Foreskin keratinocyte (primary cell): ENCODE measurements at places on chromosomes 16 and 17. TPM values are rescaled to one million over a fixed set of nuclear protein-coding genes. Genes with fewer than 3 reads are reported as not detected.

DNA sequence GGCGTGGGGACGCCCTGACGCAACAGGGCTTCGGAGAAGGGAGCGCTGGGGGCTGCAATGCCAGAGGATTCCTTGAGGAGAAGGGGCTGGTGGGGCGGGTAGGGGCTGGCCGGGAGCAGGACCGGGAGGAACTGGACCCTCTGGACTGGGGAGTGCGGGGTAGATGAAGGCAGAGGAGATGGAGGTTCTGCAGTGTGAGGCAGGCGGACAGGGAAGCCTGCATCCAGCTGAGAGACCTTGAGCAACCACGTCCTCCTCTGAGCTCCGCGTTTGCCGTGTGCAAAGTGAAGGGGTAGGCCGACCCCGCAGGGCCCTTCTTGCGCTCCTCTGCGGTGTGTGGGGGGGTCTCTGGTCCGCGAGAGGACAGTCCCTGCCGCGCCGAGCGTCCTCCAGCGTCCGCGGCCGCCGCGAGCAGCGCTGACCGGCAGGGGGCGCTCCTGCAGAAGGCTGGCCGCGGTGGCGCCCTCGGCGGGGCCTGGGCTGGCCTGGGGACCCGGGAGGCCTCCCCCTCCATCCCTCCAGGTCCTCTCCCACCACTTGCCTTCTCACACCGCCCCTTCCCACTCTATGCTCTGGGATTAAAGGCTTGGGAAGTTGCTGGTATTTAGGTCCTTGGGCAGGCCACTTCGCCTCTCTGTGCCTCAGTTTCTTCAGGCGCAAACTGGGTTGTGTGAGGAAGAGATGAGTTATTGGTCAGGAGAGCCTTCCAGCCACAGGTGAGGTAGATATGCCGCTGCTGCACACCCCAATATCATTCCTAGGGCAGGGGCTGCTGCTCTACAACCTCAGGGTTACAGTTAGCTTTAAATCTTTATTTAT is 9.6 kb upstream of the WNT9B start:
- DNase-seq, result no peak

GRCh38 chr16:4640572-4641305 is 16.1 kb downstream of the MGRN1 start:
- no peak for DNase-seq

- DNase-seq, result no peak
Observed at GRCh38 chr17:17507465-17508011, 11.3 kb upstream of the RASD1 start.

DNA sequence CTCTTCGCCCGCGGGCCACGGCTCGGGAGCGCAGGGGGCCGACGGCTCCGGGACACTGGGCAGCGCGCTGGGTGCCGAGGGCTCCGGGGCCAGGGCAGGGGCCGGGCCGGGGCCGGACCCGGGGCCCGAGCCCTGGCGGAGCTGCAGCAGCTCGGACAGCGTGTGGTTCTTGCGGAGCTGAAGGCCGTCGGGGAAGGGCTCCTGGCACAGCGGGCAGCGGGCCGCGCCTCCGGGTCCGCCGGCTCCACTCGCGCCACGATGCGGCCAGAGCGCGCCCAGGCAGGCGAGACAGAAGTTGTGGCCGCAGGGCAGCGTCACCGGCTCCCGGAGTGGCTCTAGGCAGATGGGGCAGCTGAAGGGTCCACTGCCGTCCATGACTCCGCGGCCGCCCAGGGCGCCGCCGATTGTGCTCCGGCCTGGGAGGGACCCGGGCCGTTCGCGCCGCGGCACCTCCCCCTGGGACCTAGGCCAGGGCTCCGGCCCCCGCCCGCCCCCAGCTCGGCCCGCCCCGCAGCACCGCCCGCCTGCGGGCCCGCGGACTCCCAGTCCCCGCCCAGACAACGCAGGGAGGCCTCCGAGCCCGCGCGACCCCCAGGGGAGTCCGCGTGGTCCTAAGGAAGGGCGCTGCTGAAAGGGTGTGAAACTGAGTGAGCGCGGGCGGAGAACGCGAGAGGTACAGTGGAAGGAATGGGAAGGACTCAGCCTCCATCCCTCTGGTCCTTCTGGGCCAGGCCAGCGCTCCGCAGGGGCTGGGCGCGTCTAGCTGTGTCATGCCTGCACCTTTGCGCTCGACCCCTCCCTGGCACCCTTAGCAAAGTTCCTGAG is at the start of gene TRIM47:
Gene TRIM47, minus strand, starts transcription at position 408 of the 825 bp plus-strand sequence. Its CDS starts 33 bp downstream, at position 375.
- no peak for DNase-seq

The MYH2 gene
- 0.03 TPM in 1 of 2 replicates, not detected in the other for total RNA-seq

DNA sequence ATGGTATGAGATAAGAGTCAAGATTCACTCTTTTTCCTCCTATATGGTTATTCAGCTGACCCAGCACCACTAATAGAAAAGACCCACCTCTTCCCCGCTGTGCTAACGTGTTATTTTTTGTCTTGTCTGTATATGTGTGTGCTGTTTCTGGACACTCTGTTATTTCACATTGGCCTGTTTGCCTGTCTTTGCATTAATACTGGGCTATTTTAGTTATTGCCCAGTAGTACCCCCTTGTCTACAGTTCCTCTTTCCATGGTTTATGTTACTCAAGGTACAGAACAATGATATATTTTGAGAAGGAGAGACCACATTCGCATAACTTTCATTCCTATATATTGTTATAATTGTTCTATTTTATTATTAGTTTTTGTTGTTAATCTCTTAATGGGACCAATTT is 74.0 kb upstream of the SIAH1 start:
- DNase-seq, result no peak

The HIGD1B gene
- not detected in 2 replicates for total RNA-seq

The XPO6 gene
- total RNA-seq, result 113 and 118 TPM in 2 replicates

- DNase-seq, result peak; percentile 89
Observed at GRCh38 chr17:33234930-33235685, 58.0 kb downstream of the ASIC2 start.

DNA sequence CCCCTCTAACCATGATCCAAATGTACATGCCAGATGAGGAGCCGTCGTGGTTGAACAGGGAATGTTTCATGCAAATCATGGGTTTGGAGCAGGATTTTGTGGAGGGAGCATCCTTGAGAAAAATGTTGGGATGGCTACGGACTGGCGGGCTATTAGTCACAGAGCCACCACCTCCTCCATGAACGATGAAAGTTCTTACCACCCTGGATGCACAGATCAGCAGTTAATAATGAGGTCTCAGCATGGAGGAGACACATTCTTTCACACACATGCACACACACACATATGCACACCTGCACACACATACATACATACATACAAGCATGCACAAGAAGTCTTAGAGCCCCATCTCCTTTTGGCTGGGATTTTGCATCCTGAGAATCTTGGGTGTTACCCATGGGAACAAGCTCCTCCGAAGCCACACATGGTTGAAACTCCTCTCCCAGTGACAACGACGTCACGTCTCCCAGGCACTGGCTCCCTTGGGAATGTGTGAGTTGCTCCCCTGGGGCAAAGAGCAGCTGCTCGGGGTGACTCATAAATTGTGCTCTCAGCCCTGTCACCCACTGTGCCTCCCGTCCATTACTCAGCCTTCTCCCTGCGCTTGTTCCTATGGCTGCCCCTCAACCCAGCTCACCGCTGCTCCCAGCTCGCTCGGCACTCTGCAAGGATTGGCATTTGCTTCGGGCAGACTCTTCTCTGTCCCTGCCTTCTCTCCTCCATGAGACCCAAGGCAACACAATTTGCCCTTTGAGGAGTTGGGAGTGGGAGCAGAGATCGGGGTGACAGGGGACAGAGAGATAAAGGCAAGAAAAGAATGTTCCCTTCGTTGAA is 344.6 kb downstream of the SOX9 start:
- peak; percentile 96 for DNase-seq

The SCNN1B gene
- 0.07 TPM in 1 of 2 replicates, not detected in the other for total RNA-seq

GRCh38 chr17:3738562-3739295 is 15.0 kb downstream of the HASPIN start:
- peak; percentile 73 for DNase-seq

- DNase-seq, result no peak
Observed at GRCh38 chr16:3919413-3919812, 38.9 kb upstream of the CREBBP start.

GRCh38 chr17:7873051-7873450 is 15.2 kb downstream of the CYB5D1 start:
- DNase-seq, result no peak

DNA sequence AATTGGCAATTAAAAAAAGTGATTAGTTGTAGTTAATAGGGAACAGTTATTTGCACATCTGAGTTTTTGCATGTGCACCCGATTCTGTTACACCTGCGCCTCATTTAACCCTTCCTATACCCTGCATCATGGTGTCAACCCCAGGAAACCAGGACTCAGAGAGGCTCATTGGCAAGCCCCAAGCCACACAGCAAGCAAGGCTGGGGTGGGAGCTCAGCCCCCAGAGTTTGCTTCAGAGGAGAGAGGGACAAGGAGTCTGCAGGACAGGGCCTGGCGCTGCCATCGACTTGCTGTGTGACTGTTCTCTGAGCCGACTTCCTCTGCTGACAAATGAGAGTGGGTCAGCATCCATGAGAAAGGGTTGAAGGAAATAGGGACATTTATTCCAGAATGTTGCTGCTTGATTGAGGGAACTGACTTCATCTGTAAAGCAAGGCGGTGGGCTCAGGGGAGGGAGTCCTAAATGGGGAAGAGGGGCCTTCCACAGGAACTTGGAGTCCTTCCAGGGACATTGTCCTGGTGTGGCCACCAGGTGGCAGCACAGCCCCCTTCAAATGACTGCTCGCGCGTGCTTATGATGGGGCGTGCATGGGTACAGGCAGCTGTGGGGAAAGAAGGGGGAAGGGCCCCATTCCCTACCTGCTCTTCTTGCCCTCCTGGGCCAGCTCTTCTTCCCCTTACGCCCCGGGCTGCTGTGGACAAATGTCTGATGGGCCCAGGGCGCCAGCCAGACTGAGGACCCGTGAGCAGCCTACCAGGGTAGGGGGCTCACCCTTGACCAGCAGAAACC is 51.6 kb downstream of the NT5M start:
- no peak for DNase-seq

The ASGR1 gene
- 0.14 and 0.21 TPM in 2 replicates for total RNA-seq

The ZFP3 gene
- 1.4 and 1.8 TPM in 2 replicates for total RNA-seq

The OR3A3 gene
- total RNA-seq, result not detected in 2 replicates

The HSPB9 gene
- not detected in 2 replicates for total RNA-seq

- no peak for DNase-seq
Observed at GRCh38 chr17:79224903-79225302, 150.3 kb downstream of the ENGASE start.

- peak; percentile 56 for DNase-seq
Observed at GRCh38 chr17:968812-969730, 10.5 kb downstream of the NXN start.

DNA sequence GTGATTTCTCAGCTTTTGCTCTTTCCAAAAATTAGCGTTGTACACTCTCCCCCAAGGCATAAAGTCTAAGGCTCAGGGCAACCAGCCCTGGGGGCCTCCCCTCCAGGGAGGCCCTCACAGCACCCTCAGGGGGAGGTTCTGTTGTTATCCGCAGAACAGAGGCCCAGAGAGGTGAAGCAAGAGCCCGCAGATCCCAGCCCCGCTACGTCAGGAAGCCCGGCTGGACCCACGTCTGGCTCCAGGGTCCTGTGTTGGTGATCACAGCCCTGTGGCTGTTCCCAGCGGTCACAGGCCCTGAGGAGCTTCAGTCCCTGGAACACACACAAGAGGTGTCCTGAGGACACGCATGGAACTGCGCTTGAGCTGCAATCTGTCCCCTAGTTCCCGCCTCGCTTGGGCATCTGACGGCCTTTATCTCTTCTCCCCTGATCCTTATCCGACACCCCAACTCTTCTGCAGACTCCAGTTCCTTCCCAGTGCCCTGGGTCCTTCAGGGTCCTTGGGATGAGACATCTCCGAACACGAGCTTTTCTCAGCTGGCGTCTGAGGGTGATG is 1.1 kb upstream of the ZG16B start:
- DNase-seq, result no peak

GRCh38 chr16:66959704-66960161 is 1.3 kb upstream of the CES3 start:
- DNase-seq, result no peak

DNA sequence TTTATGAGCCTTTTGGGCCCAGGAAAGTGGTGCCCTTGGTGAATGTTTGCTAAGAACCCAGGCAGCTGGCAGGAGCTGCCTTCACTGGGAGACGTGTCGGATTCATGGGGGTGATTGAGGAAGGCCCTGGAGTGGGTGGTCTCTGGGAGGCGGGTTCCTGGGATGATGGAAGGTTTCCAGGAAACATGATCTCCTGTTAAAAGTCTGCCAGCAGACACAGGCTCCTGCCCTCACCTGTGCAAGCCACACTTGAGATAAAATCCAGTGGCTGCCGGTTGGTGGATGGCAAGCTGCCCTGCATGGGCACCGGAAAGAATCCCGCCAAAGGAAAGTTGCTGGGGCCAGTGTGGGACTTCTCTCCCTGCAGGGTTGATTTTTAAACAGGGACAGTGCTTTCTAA is 189.0 kb upstream of the CIBAR2 start:
- no peak for DNase-seq

The UMOD gene
- total RNA-seq, result not detected in 2 replicates

DNA sequence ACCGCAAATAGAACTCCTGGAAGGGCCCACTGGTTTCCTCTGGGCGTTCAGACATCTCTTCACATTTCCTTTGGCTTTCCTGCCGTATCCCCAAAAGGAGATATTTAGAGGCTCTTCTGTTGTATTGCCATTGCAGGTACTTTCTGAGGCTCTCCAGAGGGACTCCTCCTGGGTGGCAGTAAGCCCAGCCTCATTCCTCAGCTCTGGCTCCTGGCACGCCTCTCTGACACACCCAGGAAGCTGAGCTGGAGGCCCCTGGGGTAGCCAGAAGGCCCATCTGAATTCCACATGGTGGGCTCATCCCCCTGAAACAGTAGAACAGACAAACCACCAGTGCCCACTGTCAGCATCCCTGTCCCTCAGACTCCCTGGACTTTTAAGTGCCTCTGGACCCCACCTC is 206.7 kb downstream of the PARN start:
- no peak for DNase-seq

- no peak for DNase-seq
Observed at GRCh38 chr17:2803386-2803785, 7.1 kb downstream of the RAP1GAP2 start.

The BAIAP3 gene
- total RNA-seq, result 0.07 and 0.27 TPM in 2 replicates

The TBC1D3E gene
- total RNA-seq, result not detected in 2 replicates

The SCRN2 gene
- 28.1 and 32.4 TPM in 2 replicates for total RNA-seq

- no peak for DNase-seq
Observed at GRCh38 chr17:59311051-59311468, 20.4 kb upstream of the YPEL2 start.

The MSLN gene
- 21.3 and 72.9 TPM in 2 replicates for total RNA-seq

- no peak for DNase-seq
Observed at GRCh38 chr17:21010705-21011596, 31.9 kb downstream of the USP22 start.

- DNase-seq, result no peak
Observed at GRCh38 chr17:65293584-65294180, 156.5 kb downstream of the RGS9 start.
